ENCODE measurements at places on chromosomes 1 and 21.
A peak's percentile ranks its signal among the peaks of the same experiment; 100 is the strongest.

- DNase-seq, result no peak
These were observed 9.4 kb downstream of the CYP2J2 start for GRCh38 chr1:59917026-59917784.

GRCh38 chr1:52752484-52752826, 26.2 kb downstream of the ZYG11B start:
- no peak for DNase-seq

GRCh38 chr1:158200527-158200926, 19.8 kb downstream of the CD1D start:
- no peak for DNase-seq

GRCh38 chr1:220824031-220824989, 37.6 kb downstream of the MTARC1 start:
- no peak for DNase-seq

DNA sequence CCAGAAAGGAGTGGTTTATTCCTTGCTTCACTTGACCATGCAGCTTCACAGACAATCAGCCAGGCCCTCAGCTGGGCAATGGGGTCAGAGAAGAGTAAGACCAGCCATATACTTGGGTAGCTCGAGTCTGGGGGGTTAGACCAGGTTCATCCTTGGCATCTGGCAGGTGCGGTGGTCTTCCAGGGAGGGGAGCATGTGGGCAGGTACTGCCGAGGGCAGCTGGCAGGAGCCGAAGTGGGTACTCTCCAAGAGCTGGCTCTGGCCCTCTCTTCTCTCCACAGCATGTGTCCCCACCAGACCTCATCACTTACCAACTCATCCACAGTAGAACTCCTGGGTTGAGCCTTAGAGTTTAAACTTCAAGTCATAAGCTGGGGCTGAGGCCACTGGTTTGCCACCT, 156.8 kb downstream of the FOXD2 start:
- DNase-seq, result no peak

- peak; percentile 42 for DNase-seq
These were observed 34.0 kb upstream of the SSX2IP start for GRCh38 chr1:84724128-84724860.

GRCh38 chr1:222914861-222915632, 100.2 kb downstream of the DISP1 start:
- DNase-seq, result no peak

DNA sequence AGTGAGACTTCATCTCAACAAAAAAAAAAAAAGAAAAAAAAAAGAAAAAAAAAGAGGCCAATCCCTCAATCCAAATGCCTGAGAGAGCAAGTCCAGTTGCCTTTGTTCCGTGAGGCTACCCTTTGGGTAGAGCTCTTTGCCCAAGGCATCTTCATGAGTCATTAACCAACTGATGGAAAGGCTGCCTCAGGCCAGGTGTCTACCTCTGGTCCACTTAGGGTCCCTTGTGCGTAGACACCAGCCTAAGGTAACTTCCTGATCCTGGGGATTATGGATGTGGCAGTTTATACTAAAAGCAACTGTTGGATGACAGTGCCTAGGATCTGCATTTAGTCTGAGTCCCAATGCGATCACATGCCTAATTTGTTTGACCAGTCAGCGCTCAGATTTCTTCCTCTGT, 20.7 kb upstream of the ZNF326 start:
- DNase-seq, result no peak
